ENCODE measurements at places on chromosomes 4 and X.

DNA sequence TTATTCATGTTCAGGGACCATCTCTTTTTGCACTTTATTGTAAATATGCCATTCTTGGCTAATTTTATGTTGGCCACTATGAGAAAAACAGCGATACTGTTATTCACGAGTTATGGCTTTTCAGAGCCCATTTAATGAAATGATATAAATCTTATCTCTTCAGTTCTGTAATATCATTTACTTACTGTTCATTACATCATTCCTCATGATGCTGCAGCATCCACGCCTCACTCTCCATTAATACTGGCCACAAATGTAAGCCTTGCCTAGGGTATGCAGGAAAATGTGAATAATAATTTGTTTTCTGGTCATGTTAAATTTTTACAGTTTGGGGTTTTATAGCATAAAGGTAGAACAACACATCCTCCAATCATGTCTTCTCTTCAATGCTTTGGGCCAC is 639.6 kb downstream of the SMARCA1 start:
- no peak for DNase-seq

GRCh38 chr4:133812236-133812635 is 389.4 kb downstream of the PABPC4L start:
- DNase-seq, result no peak

DNA sequence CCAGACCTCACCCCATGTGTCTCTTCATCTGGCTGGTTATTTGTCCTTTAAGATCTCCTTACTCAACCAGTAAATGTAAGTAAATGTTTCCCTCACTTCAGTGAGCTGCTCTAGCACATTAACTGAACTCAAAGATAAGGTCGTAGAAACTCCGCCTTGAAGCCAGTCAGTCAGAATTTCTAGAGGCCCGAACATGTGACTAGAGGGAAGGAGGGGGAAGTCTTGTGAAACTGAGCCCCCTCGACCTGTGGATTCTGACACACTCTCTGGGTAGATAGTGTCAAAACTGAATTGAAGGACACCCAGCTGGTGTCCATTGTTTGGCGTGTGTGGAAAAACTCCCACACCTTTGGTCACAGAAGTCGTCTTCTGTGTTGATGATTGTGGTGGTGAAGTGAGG is 933.9 kb downstream of the ADGRL3 start:
- no peak for DNase-seq

- no peak for DNase-seq
Observed at GRCh38 chr4:152579916-152580315, 44.0 kb upstream of the FBXW7 start.

DNA sequence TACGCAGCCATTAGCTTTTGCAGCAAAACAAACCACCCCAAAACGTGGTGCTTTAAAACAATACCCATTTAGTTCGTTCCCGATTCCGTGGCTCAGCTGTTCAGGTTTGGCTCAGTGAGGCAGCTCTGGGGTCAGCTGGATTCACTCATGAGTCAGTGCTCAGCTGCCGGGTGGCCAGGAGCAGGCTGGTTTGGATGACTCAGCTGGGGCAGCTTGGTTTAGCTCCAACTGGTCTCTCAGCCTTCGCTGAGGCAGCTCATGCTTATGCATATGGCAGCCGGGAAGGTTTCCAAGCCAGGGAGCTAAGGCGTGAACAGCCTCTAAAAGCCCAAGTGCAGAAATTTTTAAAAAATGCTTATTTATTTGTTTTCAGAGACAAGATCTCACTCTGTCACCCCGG is 13.3 kb upstream of the CD99 start:
- no peak for DNase-seq

GRCh38 chrX:47590984-47591383 is 8.7 kb downstream of the TIMP1 start:
- DNase-seq, result no peak

DNA sequence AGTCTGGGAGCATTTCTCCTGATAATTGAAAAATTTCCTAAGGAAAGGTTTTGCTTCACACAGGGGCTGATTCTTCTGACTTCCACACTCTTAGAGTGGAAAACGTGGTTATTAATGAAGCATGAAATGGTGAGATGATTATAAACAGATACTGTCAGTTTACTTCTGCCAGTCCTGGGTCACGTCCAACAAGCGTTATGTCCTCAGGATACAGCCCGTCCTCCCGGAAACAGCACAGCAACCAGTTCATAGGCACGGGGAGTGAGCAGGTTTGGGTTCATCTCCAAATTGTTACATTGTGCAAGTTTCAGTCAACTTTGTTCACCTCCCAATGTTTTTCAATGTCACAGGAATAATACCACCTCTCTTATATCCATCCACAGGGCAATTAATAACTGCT is 98.8 kb downstream of the NPNT start:
- no peak for DNase-seq

- no peak for DNase-seq
Observed at GRCh38 chr4:28548136-28548535, 1687.5 kb downstream of the STIM2 start.

- no peak for DNase-seq
Observed at GRCh38 chrX:63506320-63506719, 155.2 kb upstream of the SPIN4 start.

GRCh38 chr4:89249313-89249712 is 58.3 kb downstream of the GPRIN3 start:
- no peak for DNase-seq

DNA sequence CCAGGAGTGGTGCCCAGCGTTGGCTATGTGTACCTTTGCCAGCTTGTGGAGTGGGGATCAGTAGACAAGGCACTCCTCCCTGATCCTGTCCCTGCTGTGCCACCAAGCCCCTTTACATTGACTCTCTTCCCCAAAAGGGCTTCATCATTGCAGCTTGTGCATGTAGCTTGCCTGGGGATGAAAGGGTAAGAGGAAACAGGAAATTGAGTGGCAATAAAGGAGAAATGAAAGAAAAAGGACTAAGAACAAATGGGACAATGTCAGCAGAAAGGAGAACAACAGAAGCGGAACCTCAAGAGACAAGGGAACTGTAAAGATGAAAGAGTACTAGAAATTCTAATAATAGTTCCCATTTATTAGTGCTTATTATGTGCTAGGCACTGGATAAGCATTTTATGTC is 8.7 kb upstream of the IL13RA1 start:
- no peak for DNase-seq

DNA sequence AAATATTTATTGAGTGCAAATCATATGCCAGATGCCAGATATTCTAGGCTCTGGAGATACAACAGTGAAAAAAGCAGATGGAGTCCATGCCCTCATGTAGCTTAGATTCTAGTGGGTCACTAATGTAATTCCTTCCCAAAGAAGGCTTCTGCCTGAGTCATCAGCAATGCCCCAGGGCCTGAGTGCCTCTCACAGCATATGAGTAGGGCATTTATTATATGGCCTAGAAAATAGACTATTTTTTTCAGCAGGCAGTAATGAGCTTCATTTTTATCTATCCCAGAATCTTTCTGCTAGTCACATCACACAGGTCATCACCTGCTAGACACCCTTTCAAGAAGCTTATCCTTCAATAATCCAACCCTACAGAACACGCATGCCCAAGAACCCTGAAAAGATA is 22.3 kb downstream of the TMEM31 start:
- DNase-seq, result no peak

DNA sequence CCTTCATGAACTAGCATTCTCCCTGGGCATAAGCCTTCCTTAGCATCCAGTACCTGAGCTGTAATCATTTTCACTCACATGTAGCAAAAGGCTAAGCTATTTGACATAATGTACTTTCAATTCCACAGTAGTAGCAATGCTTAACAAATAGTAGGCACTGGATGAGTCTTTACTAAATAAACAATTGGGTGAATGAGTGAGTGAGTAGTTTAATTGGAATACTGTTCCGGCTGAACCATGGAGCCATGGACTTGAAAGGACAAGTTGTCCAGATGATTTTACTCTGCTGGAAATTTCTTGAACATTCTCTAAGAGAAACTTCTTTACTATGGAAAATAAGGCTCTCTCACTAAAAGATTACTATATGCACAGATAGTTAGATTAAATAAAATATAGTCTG is 159.3 kb downstream of the FAM47B start:
- DNase-seq, result no peak

GRCh38 chrX:66163447-66163846 is 600 bp upstream of the HEPH start:
- DNase-seq, result no peak

- no peak for DNase-seq
Observed at GRCh38 chr4:78939667-78940008, 400 bp upstream of the PAQR3 start.

DNA sequence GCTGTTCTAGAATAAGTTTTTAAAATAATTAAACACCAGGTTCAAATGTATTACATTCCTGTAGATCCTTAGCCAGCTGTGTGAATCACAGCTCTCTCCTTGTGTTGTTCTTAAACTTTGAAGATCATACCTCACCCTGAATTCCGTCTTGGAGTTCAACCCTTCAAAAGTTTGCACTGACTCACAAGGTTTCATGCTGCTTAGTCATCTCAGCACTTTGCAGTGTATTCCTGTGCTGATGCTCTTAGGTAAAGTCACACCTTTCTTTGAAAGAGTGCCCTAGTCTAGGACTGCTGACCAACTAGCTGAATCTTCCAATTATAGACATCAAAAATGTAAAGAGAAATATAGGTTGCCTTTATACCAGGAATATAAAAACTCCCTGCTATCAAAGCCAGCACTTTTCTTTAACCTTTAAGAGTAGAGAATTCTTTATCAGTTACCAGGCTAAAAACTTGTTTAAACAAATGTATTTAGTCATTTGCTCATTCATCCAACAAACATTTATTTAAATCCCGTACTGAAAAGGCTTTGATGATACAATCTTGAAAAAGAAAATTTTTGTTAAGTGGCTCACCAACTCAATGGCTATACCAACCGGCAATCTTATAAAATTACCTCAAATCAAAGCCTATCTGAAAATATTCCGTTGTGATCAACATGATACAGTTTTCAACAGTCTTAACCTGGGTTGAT is 169.7 kb downstream of the RAP1GDS1 start:
- no peak for DNase-seq

DNA sequence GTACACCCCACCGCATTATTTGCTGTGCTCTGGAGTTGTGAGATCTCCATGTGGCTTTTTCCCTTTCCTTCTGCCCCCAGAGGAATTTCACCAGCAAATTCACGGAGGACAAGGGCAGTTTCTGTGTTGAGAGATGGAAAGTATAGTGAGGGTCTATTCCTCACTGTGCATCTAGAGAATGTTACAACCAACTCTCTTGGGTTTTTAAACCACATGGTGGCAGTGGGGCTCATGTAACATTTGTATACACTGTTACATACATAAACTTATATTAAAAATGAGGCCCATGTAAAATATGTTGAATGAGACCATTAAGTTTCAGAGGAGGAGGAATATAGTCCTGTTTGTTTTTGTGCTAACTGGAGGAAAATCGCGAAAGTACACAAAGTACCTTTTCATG is 909 bp upstream of the PRKG2 start:
- DNase-seq, result no peak

GRCh38 chr4:90082449-90082848 is 44.7 kb upstream of the CCSER1 start:
- no peak for DNase-seq

- peak; percentile 7 for DNase-seq
Observed at GRCh38 chr4:83905952-83906351, 370.0 kb downstream of the GPAT3 start.

- DNase-seq, result peak; percentile 13
Observed at GRCh38 chr4:103075435-103075893, 1.1 kb downstream of the SLC9B2 start.

DNA sequence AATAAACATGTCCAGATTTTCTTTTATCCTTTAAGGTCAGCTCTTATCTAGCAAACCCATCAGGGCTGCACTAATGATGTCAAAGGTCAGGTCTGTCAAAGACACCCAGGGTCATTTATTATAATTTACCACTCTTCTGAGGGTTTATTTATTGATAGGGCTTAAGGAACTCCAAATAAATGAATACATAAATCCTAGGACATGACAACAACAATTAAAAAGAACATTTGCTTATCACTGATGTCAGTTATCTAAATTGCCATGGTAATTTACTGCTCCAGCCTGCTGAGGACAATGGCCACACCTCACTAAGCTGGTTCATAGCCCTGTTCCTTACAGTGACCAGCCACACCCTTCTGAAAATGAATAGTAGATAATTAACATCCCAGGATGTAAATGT is 317.1 kb downstream of the UNC5C start:
- no peak for DNase-seq

- no peak for DNase-seq
Observed at GRCh38 chr4:156560701-156561100, 410.9 kb downstream of the PDGFC start.

GRCh38 chr4:119039779-119040178 is 95.9 kb upstream of the MYOZ2 start:
- DNase-seq, result no peak

DNA sequence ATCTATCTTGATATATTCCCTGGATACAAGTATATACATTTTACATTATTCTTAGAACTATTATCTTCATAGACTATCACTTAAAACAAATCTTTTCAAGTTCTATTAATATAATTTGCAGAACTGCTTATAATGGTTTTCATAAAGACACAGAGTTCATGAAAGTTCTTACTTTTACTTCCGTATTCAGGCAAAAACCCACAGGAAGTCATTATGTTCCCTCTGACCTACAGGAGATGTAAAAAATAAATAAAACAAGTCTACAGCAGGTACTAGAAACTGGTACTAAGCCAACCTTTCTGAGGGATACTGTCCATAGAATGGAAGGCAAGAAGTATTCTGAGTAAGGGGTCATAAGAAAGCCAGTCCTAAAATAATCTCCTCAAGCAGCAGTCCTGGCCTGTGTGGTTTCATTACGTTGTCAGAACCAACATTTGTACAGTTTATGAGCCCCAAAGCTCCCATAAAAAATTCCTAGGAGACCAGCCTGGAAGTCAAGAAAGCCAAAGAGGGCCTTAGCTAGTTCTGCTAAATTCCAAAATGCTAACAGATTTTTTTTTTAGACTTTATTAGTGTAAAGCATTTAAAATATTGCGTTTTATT is 68.6 kb downstream of the CAMK2D start:
- no peak for DNase-seq

- no peak for DNase-seq
Observed at GRCh38 chr4:83217721-83218522, 66.7 kb downstream of the COQ2 start.

Data from DMS 273 treated with DMSO at 0.1 percent for 48 hours (cell line).